ENCODE measurements at places on chromosomes 13 and 19.

GRCh38 chr19:29268103-29268502 lies 55.2 kb upstream of the UQCRFS1 start:
- no peak for DNase-seq

DNA sequence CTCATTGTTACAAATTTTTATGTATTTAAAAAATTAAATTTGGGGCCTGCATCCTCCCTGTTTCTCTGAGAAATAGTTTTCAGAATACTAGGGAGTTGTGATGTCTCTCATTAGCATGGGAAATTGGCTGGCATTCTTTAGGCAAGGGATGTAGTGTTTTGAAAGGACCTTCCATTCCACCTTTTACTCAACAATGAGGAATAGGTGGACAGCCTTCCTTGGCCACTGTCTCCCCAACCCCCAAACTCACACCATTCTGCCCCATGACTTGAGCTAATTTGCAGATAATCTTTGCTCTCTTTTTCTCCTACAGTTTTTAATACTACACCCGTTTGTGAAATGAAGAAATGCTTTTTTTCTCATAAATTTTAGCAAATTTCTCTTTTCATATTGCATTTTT lies 244.6 kb upstream of the SPRY2 start:
- no peak for DNase-seq

GRCh38 chr13:94487043-94487442 lies 7.6 kb upstream of the DCT start:
- no peak for DNase-seq

DNA sequence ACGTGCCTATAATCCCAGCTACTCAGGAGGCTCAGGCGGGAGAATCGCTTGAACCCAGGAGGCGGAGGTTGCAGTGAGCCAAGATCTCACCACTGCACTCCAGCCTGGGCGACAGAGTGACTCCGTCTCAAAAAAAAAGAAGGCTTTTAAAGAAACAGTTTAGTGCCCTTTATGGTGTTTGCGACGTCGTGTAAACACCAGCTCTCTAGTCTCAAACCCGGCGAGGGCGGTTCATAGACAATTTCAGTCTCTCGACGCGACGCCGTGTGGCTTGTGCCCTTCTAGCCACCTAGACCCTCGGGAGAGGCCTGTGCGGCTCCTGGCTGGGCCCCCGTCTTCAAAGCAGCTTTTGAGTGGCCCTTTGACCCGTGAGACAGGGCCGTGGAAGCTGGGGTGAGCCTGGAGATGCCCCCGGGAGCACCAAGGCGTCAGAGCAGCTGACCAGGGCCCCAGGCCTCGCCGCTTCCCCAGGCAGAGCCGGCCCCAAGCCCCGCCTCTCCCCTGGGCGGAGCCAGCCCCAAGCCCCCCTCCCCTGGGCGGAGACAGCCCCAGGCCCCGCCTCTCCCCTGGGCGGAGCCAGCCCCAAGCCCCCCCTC lies 5.0 kb upstream of the MADCAM1 start:
- DNase-seq: no peak

DNA sequence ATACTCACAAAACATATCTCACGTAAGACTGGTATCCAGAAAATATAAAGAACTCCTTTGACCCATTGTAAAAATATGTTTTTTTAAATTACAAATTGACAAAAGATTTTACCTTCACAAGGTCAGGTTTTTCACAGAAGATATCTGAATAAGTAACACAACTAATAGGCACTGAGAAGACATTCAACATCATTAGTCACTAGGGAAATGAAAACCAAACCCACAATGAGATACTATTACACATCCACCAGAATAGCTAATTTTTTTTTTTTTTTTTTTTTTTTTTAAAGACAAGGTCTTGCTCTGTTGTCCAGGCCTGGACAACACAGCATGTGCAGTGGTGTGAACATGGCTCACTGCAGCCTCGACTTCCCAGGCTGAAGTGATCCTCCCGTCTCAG lies 157.5 kb downstream of the MIPEP start:
- no peak for DNase-seq

GRCh38 chr13:77502104-77502720 lies 33.3 kb upstream of the SCEL start:
- no peak for DNase-seq

DNA sequence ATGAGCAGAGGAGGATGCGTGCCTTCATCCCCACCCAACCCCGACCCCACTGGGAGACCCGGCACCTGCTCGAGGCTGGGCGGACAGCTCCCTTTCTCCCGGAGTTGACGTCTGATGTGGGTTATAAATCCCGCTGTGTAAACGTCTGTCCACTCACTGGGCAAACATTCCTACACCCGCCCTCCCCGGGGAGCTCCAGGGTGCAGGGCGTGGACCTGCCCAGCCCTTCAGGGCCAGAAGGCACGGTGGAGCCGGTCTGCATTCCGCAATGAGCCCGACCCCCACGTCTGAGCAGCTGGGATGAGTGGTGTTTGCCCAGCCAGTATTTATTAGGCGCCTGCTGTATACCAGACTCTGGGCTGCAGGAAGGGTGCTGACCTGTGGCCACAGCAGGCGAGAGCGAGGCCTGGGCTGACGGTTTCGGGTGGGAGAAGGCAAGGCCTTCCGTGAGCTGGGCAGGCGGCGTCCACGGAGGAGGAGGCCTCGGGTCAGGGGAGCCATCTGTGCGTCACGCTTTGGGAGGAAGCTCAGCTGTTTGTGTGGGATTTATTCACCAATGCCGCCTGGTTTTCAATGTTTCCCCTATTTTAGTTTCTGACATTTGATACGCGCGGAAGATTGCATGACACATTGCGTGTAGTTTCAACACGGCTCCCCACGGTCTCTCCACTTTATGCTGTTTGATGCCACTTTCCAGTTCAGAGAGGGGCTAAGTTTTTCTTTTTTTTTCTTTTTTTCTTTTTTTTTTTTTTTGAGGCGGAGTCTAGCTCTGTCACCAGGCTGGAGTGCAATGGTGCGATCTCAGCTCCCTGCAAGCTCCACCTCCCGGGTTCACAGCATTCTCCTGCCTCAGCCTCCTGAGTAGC lies 2.0 kb downstream of the MISP start:
- peak; percentile 86 for DNase-seq

GRCh38 chr13:66840621-66841020 lies 389.5 kb downstream of the PCDH9 start:
- no peak for DNase-seq

- DNase-seq: no peak
Observed at GRCh38 chr19:39150235-39150634, 24.6 kb downstream of the PAK4 start.

DNA sequence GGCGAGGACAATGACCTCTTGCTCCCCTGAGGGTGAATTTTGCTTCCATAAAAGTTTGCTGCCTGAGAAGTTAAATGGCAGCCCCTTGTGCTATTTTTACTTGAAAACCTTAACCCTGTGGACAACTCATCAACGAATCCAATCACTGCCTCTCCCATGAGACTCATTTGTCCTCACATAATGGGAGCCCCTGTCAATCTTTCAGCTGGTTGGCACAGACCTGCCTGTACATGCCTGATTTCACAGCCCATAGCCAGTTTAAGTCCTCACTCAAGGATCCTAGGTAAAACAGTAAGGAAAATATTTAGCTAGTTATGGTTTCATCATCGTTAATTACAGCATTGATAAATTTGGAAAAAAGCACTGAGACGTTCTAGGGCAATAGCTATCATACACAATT lies 207.4 kb downstream of the NHLRC3 start:
- DNase-seq: no peak

DNA sequence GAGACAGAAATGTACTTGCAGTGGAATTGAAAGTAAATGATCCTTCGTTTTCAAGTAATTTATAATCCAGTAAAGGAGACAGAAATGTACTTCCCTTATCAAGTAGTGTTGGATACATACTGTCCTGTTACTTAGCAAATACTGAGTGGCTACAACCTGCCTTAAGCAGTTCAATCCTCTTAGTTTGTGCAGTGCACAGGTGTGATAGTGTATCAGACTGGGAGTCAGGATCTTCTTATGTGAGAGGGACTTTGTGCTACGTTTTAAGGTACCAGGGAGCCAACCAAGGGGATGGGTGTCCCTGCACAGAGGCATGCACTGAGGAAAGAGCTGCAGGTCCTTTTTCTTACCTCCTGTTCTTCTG lies 111.1 kb downstream of the DNAJC3 start:
- DNase-seq: no peak

- no peak for DNase-seq
Observed at GRCh38 chr13:94966422-94966955, 254.1 kb upstream of the SOX21 start.

- no peak for DNase-seq
Observed at GRCh38 chr13:31530922-31531321, 208.4 kb upstream of the RXFP2 start.

DNA sequence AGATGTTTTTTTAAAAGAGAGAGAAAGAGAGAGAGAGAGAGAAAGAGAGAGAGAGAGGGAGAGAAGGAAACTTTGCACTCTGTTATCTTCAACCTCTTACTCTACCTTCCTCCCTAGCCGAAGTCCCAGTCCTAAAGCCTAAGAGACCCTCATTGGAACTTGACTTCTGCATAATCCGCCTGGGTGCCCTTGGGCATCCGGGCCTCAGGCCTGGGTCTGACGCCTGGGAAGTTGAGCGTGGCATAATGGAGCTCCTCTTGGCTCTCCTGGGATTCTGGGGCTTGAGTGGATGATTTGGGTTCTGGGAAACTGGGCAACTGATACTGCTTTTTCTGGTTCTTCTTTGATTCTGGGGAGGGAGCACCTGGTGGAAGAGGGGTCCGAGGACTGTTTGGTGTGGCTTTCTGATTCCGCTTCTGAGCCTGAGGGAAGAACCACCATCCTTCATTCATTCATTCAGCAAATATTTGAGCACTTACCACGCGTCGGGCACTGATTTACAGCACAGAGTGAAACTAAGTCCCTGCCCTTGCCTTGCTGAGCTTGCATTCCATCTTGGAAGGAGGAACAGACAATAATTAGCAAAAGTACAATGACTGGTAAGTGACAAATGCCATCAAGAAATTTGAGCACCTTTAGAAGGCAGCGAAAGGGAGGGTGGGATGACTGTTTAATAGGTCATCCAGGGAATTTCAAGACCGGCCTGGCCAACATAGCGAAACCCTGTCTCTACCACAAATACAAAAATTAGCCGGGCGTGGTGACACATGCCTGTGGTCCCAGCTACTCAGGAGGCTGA lies 6.3 kb downstream of the SIGLEC10 start:
- DNase-seq: no peak

GRCh38 chr13:102825921-102826706 lies 19.7 kb upstream of the ERCC5 start:
- DNase-seq: peak; percentile 99

GRCh38 chr19:4508698-4509097 lies 9.6 kb downstream of the PLIN4 start:
- DNase-seq: no peak

DNA sequence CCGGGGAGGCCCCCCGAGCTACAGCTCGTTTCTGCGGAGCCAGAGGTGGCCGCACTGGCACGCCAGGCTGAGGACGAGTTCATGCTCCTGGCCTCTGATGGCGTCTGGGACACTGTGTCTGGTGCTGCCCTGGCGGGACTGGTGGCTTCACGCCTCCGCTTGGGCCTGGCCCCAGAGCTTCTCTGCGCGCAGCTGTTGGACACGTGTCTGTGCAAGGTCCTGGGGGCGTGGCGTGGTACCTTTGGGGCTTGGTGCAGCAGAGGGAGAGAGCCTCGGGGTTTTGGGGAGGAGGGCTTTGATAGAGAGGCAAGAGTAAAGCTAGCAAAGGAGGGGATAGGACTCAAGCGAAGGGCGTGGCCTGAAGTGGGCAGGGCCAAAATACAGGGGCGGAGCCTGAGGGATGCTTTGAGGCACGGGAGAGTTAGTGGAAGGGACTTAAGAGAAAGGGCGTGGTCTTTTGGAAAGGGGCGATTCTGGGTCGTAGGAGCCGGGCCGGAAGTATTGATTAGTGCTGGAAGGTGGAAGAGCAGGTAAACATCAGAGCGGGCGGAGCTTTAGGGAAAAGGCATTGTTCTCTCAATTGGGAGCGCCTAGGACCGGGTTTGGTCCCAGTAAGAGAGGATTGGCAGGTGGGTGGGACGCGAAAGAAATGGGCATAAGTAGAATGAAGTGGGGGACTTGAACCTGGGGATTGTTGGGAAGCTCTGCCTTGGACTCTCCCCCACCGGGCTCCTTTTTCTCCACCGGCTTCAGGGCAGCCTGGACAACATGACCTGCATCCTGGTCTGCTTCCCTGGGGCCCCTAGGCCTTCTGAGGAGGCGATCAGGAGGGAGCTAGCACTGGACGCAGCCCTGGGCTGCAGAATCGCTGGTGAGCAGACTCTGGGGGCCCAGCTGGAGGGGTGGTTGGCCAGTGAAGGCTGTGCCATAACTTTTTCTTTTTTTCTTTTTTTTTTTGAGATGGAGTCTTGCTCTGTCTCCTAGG lies 1.2 kb downstream of the PPM1N start:
- DNase-seq: peak; percentile 43

- DNase-seq: no peak
Observed at GRCh38 chr13:72431981-72432682, 295.3 kb downstream of the MZT1 start.

- peak; percentile 29 for DNase-seq
Observed at GRCh38 chr19:48874303-48875135, 2.3 kb downstream of the PPP1R15A start.

DNA sequence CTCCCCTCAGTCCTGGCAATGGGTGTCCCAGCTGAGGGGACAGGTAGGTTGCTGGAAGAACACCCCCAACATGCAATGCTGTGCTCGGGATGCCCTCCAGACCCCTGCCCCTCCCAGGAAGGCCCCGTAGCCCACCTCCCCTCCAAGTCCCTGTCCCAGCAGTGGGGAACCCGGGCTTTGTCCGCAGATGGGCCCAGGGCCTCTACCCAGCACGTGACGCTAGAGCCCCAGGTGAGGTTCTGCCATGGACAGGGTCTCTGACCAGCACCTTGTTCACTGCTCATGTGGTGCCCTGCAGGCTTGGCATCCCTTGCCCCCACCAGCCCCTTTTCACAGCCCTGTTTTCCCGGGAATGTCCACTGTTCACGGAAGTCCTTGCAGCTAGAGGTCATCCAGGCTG lies 220.0 kb upstream of the SGCG start:
- DNase-seq: no peak

- no peak for DNase-seq
Observed at GRCh38 chr19:43811837-43812236, 9.6 kb upstream of the LYPD5 start.

DNA sequence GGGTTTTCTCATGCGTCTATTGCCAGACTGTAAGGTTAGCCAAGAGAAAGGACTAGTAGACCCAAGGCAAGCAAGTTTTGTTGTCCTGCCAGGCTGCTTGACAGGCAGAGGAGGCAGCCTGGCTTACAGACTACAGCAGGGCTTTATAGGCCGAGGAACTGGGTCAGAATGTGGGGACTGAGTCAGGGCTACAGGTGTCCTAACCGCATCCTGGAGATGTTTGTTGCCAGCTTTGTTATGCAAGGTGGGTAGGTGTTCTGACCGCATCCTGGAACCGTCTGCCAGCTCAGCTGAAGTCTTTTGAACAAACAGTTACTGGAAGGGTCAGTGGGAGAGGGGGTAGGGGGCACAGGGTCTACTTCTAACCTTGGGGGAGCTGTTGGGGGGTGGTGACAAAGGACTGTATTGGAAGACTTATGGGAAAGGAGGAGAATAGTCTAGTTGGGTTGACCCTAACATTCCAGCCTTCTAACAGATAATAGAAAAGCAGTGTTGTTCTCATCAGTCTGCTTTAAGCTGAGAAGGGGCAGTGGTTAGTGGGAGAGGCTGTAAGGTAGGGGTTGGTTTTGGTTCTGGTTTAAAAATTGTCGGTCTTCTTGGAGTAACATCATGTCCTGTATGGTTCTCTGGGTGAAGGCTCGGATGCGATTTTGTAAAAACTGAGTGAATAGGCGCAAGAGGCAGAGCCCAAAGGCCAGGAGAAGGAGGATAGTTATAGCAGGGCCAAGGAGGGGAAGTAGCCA lies 913.8 kb upstream of the SLITRK5 start:
- peak; percentile 38 for DNase-seq

Measured in renal cortical epithelial cell (primary cell).